NCI-H1092 (cell line): ENCODE measurements at places on chromosomes 6 and 20.

- DNase-seq = no peak
Measured at GRCh38 chr6:168314948-168315347, 4.6 kb downstream of the DACT2 start.

- DNase-seq = no peak
Measured at GRCh38 chr6:21996425-21997118, 300.3 kb downstream of the PRL start.

DNA sequence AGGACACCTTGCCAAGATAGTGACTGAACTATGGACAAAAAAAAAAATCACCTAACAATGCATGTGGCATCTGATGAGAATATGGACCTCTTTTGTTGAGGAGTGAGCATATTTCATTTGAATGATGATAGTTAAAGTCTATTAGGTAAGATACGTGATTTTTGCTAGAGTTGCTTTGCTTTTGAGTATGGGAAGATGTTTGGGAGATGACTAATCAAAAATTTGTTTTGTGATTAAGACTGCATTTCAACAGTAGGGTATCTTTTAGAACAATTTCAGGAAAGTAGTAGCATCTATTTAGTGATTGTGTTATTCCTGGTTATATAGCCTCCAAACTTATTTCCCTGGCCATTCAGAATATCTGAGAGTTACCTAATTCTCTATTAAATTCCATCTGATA lies 878.6 kb upstream of the CITED2 start:
- DNase-seq = no peak

DNA sequence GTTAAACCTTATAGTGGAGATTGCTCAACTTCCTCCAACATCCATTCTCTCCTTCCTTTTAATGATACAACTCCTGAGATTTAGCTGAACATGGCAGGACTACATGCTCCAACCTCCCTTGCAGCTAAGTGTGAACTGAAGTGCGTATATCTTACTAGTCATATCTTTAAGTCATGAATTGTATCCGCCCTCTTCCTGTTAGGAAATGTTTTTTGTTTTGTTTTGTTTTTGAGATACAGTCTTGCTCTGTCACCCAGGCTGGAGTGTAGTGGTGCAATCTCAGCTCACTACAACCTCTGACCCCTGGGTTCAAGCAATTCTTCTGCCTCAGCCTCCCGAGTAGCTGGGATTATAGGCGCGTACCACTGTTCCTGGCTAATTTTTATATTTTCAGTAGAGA lies 8.8 kb upstream of the OSTM1 start:
- DNase-seq = no peak

DNA sequence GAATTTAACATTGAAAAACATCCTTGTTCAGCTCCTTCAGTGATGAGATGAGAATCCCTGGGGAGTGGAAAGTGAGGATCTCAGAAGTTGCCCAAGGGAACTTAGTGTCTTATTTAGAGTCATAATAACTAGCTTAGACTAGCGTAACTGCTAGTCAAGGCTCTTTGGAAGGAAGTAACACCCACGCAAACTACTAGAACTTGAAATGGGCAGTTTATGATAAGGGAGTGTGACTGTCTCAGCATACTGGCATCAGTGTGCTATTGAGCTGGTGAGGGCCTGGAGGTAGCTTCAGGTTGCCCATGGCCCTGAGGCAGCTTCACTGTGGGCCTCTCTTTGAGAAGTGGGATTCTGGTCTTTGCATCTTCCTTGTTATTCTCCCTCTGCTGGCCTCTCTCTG lies 40.1 kb downstream of the SLX4IP start:
- no peak for DNase-seq

DNA sequence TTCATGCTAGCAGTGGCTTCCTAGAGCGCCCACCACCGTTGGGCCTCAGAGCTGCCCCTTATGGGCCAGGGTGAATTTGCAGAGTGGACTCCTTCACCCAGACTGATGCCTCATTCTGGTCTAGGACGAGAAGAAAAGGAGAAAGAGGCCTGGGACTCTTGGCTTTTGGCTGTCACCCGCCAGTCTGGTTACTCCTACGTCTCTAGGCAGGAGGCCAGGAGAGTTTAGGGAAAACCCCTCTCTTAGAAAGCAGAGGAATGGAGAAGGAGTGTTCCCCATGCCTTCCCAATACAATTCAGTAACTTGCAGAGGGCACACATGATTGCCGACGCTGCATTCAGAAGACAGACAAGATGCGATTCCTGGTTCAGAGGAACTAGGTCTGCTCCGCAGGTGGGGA lies 70.1 kb downstream of the CDC5L start:
- DNase-seq = no peak

DNA sequence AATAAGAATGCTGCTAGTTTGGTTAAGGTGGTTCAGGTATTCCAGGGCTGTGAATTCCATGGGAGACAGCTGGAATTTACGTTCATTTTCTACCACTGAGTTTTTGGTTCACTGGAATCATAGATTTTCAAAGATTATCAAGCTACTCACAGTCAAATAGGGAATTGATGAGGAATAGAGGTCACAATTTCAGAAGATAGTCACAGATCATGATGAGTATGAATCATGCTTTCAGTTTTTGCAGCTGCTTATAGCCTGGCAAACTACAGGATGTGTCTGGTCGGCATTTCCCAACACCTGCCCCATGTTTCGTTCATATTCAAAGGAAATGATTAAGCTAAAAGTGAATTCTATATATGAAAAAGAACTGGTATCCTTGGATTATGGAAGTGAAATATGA lies 58.7 kb downstream of the BCKDHB start:
- DNase-seq = no peak

DNA sequence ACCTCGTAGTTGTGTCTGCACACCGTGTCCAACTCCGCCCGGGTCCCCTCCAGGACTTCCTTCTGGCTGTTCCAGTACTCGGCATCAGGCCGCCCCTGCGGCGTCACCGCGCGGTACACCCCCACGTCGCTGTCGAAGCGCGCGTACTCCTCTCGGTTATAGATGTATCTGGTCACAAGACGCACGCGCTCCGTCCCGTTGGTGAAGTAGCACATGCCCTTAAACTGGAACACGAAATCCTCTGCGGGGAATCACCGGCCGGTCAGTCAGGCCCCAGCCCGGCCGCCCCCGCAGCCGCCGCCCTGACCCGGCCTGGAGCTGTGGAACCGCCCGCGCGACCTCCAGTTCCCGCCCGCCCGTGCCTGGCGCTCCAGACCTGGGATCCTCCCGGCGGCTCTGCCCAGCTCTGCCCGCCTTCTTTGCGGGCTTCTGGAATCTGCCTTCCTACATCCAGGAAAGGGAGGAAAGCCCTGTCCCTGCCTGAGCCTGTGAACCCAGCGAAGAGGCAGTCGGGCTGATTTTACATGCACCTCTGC lies 1.6 kb downstream of the HLA-DQB1 start:
- no peak for DNase-seq

DNA sequence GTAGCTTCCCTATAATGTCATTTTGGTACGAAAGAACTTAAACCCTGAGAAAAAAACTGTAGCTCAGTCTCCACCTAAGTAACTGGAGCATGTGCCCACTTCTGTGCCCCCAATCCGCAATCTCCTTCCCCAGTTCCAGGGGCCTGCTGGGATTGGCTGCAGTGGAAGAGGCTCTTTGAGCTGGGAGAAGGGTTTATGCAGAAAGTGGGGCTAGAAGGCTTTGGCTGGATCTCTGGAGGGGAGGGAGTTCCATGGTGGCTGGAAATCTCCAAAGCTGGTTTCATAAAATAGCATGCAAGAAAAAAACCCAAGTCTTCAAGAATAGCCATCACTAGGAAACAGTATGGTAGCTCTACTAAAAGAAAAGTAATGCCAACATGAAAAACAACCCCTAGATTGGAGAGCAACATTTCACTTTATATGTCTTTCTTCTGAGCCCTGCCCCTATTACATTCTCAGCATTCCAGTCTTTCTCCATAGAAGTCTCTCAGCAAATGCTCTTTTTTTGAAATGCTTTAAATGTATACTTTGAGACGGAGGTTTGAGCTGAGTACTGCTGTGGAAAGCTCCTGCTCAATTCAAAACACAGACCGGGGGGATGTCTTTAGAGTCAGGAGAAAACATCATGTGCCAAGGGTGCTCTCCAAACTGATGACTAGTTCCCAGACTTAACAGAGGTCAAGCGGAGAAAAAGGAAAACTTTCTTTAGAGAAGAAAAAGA lies 36.0 kb upstream of the FOXO3 start:
- DNase-seq = no peak

DNA sequence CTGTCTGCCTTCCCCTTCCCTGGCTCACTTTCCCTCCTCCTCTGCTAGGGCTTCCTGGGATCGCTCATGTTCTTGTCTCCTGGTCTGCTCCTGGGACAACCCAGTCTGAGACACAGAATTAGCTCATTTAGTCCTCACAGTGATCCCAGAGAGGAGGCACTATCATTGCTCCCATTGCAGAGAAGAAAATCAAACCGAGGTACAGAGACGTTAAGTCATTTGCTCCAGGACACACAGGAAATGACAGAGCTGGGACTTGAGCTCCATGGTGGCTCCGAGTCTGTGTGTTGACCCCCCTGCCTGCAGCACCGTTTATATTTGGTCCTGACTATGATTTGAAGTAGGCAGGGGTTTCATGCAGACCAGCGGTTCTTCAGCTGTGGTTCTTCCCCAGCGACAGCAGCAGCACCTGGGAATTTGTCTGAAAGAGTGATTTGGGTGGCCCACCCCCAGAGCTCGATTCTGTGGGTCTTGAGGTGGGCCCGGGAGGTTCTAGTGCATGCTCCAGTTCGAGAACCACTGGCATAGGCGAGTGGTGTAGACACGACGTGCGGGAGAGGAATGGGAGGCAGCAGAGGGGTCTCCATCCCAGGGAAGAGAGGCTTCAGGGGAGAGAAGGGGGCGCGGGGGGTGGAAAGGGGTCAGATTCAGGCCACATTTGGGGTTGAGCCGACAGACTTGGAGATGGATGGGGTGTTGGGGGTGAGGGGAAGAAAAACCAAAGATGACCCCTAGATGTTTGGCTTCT lies 24.7 kb downstream of the PCK1 start:
- DNase-seq = no peak
